Left lung (tissue), 14 donors: ENCODE measurements at places on chromosomes 7 and 10. TPM values are rescaled to one million over a fixed set of nuclear protein-coding genes. Genes with fewer than 3 reads are reported as not detected.

DNA sequence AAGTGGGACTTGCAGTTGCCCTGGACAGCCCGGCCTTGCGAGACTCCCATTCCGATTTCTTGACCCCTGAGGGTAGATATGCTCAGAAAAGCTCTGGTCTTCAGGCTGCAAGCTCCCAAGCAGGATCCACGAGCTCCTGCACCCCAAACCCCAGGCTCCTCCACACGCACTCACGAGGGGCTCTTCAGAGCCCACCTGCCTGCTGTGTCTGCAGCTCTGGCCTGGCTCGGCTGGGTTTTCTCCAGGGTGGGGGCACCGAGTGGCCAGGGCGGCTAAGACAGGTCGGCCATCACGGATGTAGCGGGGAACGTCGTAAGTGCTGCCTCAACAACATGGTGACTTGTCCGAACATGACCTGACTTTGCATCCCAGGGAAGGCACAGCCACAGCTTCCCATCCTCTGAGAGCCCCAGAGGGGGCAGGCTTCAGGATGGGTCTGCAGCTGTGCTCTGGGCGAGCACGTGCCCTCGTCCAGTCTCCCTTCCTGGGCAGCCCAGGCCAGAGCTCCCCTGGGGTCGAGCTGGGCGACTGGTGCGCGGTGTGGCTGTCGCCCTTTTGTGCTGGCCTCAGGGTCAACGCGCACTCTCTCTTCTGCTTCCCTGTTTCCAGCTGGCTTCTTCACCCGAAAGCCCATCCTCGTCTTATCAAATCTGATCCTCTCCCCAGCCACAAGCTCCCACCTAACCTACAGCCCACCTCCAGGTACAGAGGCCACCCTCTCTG lies 415.3 kb downstream of the DNAJB6 start:
- no peak for DNase-seq

- no peak for DNase-seq
Measured at GRCh38 chr10:23522345-23522744, 83.5 kb downstream of the OTUD1 start.

DNA sequence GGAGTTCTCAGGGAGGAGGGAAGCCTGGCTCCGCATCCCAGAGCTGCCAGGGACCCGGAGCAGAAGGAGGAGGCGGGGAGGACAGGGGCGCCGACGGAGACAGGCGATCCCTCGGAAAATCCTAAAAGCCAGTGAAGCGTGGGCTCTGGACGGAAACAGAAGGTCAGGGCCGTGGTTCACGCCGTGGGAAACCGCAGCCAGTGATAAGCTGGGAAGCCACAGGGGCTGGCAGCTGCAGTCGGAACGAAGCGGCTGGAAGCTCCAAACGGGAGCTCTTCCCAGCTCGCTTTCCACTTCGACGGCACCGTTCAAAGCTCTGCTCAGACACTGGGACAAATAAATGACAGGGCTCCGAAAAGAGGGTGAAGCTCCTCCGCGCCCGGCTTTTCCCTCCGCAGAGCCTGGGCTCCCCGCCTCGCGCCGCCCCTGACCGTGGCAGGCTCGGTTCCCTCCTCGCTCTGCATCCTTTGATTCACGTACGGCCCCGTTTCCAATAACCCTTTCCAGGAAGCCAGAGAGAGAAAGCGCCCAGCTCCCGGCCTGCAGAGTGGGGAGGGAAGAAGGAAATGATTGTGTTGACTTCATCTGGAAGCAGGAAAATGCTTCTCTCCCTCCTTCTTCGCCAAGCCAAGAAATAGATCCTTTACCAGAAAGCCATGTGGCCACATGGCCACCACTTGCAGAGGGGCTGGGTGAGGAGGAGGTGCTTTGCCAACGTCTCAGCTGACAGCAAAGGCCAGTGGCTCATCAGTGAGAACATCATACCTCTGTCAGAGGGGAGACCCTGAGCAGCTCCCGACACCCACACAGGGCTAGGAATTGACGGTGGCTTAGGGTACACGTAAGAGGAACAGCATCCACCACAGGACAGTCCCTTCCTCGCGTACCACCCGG lies 57.4 kb downstream of the ADRB1 start:
- peak; percentile 47 for DNase-seq

The TBC1D12 gene
- polyA plus RNA-seq, result 22.7 TPM

The H2BK1 gene
- not detected for polyA plus RNA-seq

The METTL2B gene
- polyA plus RNA-seq, result 33.8 TPM

The FXYD4 gene
- not detected for polyA plus RNA-seq
